ENCODE measurements at places on chromosomes 16 and 17. TPM values are rescaled to one million over a fixed set of nuclear protein-coding genes. Genes with fewer than 3 reads are reported as not detected.

Gene MT3
- total RNA-seq = not detected

Gene AHSP
- total RNA-seq = not detected

Gene HEATR9
- not detected for total RNA-seq

Gene MMP28
- 3.6 TPM for total RNA-seq

GRCh38 chr17:83193336-83194185, 114.2 kb downstream of the METRNL start:
- H3K36me3 ChIP-seq = no peaks in the 10 kb centered on the region
- no peak overlapping the region for H3K4me3 ChIP-seq
- no peaks in the 10 kb centered on the region for H3K4me1 ChIP-seq
- no peak for DNase-seq

- no peaks in the 10 kb centered on the region for H3K4me1 ChIP-seq
- H3K27ac ChIP-seq = no peak overlapping the region
- no peak overlapping the region for H3K4me3 ChIP-seq
- no peak for DNase-seq
- no peaks in the 10 kb centered on the region for H3K36me3 ChIP-seq
These were observed 41.5 kb downstream of the ARHGAP44 start for GRCh38 chr17:12830777-12831247.

DNA sequence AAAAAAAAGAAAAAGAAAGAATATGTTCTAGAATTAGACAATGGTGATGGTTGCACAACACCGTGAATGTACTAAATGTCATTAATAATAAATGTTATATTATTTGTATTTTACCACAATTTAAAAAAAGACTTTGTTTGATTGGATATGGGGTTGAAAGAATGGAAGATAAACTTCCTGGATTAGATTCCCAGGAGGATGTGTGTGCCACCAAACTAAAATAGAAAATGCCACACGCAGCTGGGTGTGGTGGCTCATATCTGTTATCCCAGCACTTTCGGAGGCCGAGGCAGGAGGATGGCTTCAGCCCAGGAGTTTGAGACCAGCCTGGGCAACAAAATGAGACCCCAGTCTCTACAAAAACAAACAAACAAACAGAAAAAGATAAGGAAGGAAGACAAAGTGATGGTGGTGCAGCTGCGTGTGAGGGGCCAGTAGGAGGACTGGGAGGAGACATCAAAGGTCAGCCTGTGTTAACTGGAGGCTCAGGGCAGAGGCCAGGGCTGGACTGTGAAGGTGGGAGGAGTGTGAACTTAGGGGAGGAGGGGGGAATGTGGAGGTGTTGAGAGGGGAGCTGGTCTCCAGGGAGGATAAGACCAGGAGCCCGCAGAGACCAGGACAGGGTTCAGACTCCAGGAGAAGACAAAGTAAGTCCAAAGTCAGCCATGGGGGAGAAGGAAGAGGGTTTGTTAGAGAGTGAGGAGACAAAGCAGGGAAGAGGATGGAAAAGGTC, 4.1 kb downstream of the PECAM1 start:
- H3K27ac ChIP-seq = peak overlapping the region; percentile 98
- H3K4me3 ChIP-seq = peak overlapping the region; percentile 66
- DNase-seq = peak; percentile 37
- peaks cover 70% of the 10 kb centered on the region for H3K4me1 ChIP-seq

- no peaks in the 10 kb centered on the region for H3K27me3 ChIP-seq
- no peaks in the 10 kb centered on the region for H3K4me1 ChIP-seq
- no peak for DNase-seq
- no peak overlapping the region for H3K4me3 ChIP-seq
- H3K27ac ChIP-seq = no peak overlapping the region
These were observed 579.2 kb upstream of the PSMD7 start for GRCh38 chr16:73717266-73717974.

GRCh38 chr17:7042501-7043181, 1.3 kb downstream of the SLC16A11 start:
- no peaks in the 10 kb centered on the region for H3K27me3 ChIP-seq
- H3K4me3 ChIP-seq = no peak overlapping the region
- DNase-seq = no peak
- no peak overlapping the region for H3K27ac ChIP-seq
- peaks cover 30% of the 10 kb centered on the region for H3K4me1 ChIP-seq

DNA sequence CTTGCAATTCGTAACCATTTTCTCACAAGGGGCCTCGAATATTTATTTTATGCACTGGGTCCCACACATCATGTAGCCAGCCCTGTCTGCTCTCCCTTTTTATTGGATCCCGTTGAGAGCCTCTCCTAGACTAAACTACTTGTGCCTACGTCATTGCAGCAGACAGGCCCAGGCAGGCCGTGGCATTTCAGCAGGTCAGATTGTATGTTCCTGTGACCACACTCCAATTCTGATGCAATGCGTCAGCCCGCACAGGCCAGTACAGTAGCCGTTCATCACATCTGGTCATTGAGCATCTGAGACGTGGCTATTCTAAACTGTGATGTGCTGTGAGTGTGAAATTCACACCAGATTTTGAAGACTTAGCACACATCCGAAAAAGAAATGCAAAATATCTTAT, 42.2 kb downstream of the ABAT start:
- H3K27me3 ChIP-seq = no peaks in the 10 kb centered on the region
- no peaks in the 10 kb centered on the region for H3K36me3 ChIP-seq
- H3K4me3 ChIP-seq = no peak overlapping the region
- H3K27ac ChIP-seq = no peak overlapping the region
- H3K4me1 ChIP-seq = no peaks in the 10 kb centered on the region

Measured in endothelial cell of umbilical vein (primary cell).